ENCODE measurements at places on chromosomes 16 and 17. TPM values are rescaled to one million over a fixed set of nuclear protein-coding genes. Genes with fewer than 3 reads are reported as not detected.

The MT3 gene
- not detected for total RNA-seq

The PRSS53 gene
- total RNA-seq, result 2.7 TPM

The ZFPM1 gene
- total RNA-seq, result 0.10 TPM

The TMIGD1 gene
- not detected for total RNA-seq

The CD300LF gene
- not detected for total RNA-seq

The TVP23B gene
- 58.7 TPM for total RNA-seq

The SLC5A2 gene
- not detected for total RNA-seq

The SDR42E1 gene
- total RNA-seq, result 0.64 TPM

The NPIPB8 gene
- total RNA-seq, result not detected

The MYH8 gene
- total RNA-seq, result not detected

The KRTAP9-8 gene
- not detected for total RNA-seq

The TPSD1 gene
- total RNA-seq, result not detected

The ITGAL gene
- total RNA-seq, result not detected

The FOXN1 gene
- total RNA-seq, result not detected

The ZP2 gene
- total RNA-seq, result not detected

The STAT3 gene
- 112 TPM for total RNA-seq

The PRR29 gene
- not detected for total RNA-seq

The HBA1 gene
- not detected for total RNA-seq

The ACAP1 gene
- not detected for total RNA-seq

The GAST gene
- not detected for total RNA-seq

The C17orf50 gene
- not detected for total RNA-seq

The OTOP2 gene
- total RNA-seq, result not detected

The NOG gene
- 1.0 TPM for total RNA-seq

The UBALD1 gene
- 4.5 TPM for total RNA-seq

The MYH2 gene
- total RNA-seq, result not detected

The LRRC75A gene
- total RNA-seq, result 1.1 TPM

The SLFN14 gene
- total RNA-seq, result not detected

The SLC25A10 gene
- 61.8 TPM for total RNA-seq

The NUP85 gene
- total RNA-seq, result 42.4 TPM

The KLHL10 gene
- not detected for total RNA-seq

The MTSS2 gene
- 39.3 TPM for total RNA-seq

The SMIM5 gene
- not detected for total RNA-seq

The MT1H gene
- not detected for total RNA-seq

The GP1BA gene
- total RNA-seq, result not detected

The SCNN1G gene
- not detected for total RNA-seq

The G6PC1 gene
- total RNA-seq, result not detected

The CD300LB gene
- total RNA-seq, result not detected

The ECI1 gene
- 37.3 TPM for total RNA-seq

The TUBB3 gene
- 172 TPM for total RNA-seq

The HS3ST3B1 gene
- total RNA-seq, result 3.3 TPM

The LITAFD gene
- total RNA-seq, result not detected

The PIRT gene
- not detected for total RNA-seq

The ZFHX3 gene
- 1.3 TPM for total RNA-seq

The BTBD17 gene
- not detected for total RNA-seq

The SCIMP gene
- total RNA-seq, result not detected

The HSD17B1 gene
- total RNA-seq, result 0.54 TPM

The SLC13A5 gene
- not detected for total RNA-seq

The OR2C1 gene
- not detected for total RNA-seq

The FOXL1 gene
- 4.1 TPM for total RNA-seq

The LPO gene
- total RNA-seq, result not detected

The RAB37 gene
- not detected for total RNA-seq

The SMCR8 gene
- 9.8 TPM for total RNA-seq
